Panc1 (cell line): ENCODE measurements at places on chromosomes 3 and 15. TPM values are rescaled to one million over a fixed set of nuclear protein-coding genes. Genes with fewer than 3 reads are reported as not detected.

The GP9 gene
- total RNA-seq: not detected

GRCh38 chr3:114143817-114144216 lies 35.0 kb downstream of the DRD3 start:
- DNase-seq: no peak

- DNase-seq: no peak
Measured at GRCh38 chr3:118683636-118684035, 351.0 kb downstream of the IGSF11 start.

- no peak for DNase-seq
Measured at GRCh38 chr15:72857331-72858063, 73.9 kb upstream of the ADPGK start.

DNA sequence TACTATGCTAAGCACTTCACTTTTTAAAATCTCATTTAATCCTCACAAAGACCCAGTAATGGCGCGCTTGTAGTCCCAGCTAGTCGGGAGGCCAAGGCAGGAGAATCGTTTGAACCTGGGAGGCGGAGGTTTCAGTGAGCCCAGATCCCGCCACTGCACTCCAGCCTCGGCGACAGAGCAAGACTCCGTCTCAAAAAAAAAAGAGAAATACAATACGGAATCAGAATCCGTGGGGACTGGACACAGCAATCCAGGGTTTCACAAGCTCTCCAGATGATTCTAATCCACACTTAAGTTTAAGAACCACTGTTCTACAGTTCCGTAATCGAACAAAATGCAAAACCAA lies 426 bp upstream of the SUMF1 start:
- no peak for DNase-seq

- no peak for DNase-seq
Measured at GRCh38 chr15:63983061-63983711, 63.1 kb downstream of the DAPK2 start.
